ENCODE measurements at places on chromosomes 7 and 10.

- no peak for DNase-seq
Observed at GRCh38 chr10:124641282-124642087, 102.7 kb downstream of the FAM53B start.

- no peak for DNase-seq
Observed at GRCh38 chr10:24929056-24929544, 23.3 kb downstream of the PRTFDC1 start.

GRCh38 chr10:2392145-2392812, 655.0 kb upstream of the ADARB2 start:
- DNase-seq, result no peak

GRCh38 chr10:130454543-130455000, 318.4 kb downstream of the GLRX3 start:
- no peak for DNase-seq

- DNase-seq, result no peak
Observed at GRCh38 chr10:65719790-65720189, 1206.0 kb upstream of the LRRTM3 start.

- no peak for DNase-seq
Observed at GRCh38 chr7:31729195-31729804, 42.3 kb downstream of the PPP1R17 start.

GRCh38 chr7:37431413-37431812, 17.3 kb downstream of the ELMO1 start:
- DNase-seq, result no peak
